ENCODE measurements at places on chromosomes 2 and 18. TPM values are rescaled to one million over a fixed set of nuclear protein-coding genes. Genes with fewer than 3 reads are reported as not detected.

Gene CHRNA1
- total RNA-seq = 1.1 TPM

DNA sequence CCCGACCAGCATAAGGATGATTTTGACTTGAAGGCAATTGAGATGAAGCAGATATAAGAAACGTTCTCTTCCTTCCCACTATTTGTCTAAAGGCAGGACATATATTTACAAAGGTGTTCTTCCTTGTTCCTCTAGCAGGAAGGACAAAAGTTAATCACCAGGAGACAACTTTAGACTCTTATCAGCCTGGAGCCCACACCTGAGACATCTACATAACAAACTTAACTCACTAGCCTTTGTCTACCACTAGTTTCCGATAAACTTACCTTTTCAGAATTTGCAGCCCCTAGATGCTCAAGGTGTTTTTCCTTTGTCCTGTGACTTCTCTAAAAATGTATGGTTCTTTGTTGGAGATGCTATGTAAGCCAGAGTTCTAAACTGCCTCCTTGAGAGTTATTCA, 1047.8 kb upstream of the NXPH2 start:
- no peaks in the 10 kb centered on the region for H3K36me3 ChIP-seq
- no peaks in the 10 kb centered on the region for H3K4me1 ChIP-seq
- H3K4me3 ChIP-seq = no peak overlapping the region
- no peak overlapping the region for H3K27ac ChIP-seq

DNA sequence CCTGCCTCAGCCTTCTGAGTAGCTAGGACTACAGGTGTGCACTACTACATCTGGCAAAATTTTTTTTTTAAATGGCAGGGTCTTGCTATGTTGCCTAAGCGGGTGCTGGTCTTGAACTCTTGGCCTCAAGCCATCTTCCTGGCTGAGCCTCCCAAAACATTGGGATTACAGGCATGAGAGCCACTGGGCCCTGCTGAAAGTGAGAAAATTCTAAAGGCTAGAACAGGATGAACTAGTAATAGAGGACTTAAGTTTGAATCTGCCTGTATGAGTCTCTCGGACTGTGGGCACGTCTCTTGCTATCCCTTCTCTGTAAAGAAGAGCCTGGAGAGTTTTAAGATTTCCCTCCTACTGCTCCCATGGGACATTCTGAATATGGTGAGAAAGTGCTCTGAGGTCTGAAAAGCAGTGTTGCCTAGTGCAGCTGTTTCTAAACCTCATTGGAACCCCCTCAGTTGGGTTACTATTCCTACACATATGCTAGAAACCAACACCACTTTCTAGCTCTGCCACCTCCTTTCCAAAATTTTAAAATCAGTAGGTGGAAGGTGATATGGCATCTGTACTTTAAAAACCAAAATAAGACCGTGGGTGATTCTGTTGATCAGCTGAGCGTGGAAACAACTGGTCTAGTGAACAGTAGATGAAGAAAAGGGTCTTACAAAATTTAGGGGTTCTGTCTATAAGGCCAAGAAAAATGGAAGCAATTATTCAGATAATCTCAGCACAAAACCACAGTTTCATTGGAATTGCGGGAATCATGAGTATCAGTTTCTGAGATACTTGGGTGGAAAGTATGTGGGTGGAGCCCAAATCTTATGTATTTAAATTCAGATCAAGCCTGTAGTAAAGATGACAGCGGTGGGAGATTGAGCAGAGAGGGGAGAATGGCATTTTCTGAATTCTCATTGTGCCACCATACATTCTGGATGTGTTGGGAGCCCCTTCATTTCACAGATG, 259.8 kb upstream of the CXCR4 start:
- no peak overlapping the region for H3K4me3 ChIP-seq
- H3K27ac ChIP-seq = no peak overlapping the region
- DNase-seq = no peak
- H3K36me3 ChIP-seq = no peaks in the 10 kb centered on the region
- H3K27me3 ChIP-seq = no peaks in the 10 kb centered on the region

DNA sequence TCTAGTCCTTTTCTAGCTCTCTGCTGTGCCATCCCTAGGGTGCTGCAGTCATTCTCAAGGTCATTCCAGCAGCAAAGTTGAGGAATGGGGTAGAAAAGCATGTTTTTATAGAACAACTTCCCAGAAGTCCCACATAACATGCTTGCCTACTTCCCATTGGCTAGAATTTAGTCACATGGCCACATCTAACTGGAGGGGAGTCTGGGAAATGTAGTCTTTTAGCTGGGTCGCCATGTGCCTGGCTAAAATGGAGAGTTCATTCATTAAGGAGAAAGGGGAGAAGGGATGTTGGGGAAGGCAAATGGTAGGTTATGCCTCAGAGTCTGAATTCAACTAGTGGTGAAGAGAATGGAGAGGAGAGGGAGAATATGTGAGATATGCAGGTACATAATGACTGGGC, 85.7 kb downstream of the SLC4A3 start:
- no peaks in the 10 kb centered on the region for H3K36me3 ChIP-seq
- H3K4me1 ChIP-seq = peaks cover 12% of the 10 kb centered on the region
- DNase-seq = peak; percentile 76
- H3K27ac ChIP-seq = no peak overlapping the region

GRCh38 chr18:13268158-13269012, 49.8 kb downstream of the LDLRAD4 start:
- no peaks in the 10 kb centered on the region for H3K27me3 ChIP-seq
- H3K4me1 ChIP-seq = peaks cover 41% of the 10 kb centered on the region
- peak; percentile 43 for DNase-seq
- H3K4me3 ChIP-seq = no peak overlapping the region
- peak overlapping the region; percentile 20 for H3K27ac ChIP-seq

- no peaks in the 10 kb centered on the region for H3K27me3 ChIP-seq
- DNase-seq = no peak
- no peak overlapping the region for H3K4me3 ChIP-seq
- H3K4me1 ChIP-seq = no peaks in the 10 kb centered on the region
Measured at GRCh38 chr2:239961662-239962613, 63.2 kb downstream of the NDUFA10 start.

- DNase-seq = peak; percentile 30
- peaks cover 4% of the 10 kb centered on the region for H3K4me1 ChIP-seq
- H3K27ac ChIP-seq = no peak overlapping the region
- no peaks in the 10 kb centered on the region for H3K27me3 ChIP-seq
- H3K4me3 ChIP-seq = no peak overlapping the region
Measured at GRCh38 chr2:18406219-18406618, 154.2 kb downstream of the RDH14 start.

DNA sequence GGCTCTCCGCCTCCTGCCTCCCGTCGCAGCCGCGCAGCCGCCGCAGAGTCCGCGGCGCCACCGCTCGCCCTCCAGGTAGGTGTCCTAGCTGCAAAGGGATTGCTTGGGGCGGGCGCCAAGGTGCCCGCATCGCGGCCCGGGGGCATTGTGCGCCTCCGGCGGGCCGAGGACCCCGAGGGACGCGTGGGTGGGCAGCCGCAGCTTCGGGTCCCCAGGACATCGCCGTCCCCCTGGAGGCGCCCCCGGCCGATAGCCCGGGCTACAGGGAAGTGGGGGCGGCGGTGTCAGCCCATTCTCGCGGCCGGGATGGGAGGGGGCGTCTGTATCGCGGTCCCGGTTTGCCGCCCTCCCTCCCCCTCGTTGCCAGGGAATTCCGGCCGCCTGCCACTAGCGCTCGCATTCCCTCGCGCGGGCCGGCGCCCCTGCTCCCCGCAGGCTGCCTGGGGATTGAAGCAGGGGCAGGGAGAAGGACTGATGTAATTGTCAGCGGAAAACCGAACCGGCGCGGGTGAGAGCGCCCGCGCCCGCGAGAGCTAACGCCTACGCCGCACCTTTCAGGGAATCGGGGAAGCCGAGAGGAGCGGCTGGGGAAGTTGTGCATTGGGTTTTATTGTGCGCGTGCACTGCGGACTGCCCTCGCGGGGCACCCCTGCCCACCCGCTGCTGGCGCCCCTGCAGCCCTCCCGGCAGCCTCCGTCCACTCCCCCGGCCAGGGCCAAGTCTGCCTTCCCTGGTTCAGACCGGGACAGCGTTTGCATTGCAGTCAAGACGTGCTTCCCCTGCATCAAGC, 483 bp downstream of the OSBPL6 start:
- H3K27me3 ChIP-seq = peaks cover 30% of the 10 kb centered on the region
- no peaks in the 10 kb centered on the region for H3K36me3 ChIP-seq
- no peak overlapping the region for H3K27ac ChIP-seq
- peak overlapping the region; percentile 67 for H3K4me3 ChIP-seq

Gene AGXT
- 0.67 TPM for total RNA-seq

DNA sequence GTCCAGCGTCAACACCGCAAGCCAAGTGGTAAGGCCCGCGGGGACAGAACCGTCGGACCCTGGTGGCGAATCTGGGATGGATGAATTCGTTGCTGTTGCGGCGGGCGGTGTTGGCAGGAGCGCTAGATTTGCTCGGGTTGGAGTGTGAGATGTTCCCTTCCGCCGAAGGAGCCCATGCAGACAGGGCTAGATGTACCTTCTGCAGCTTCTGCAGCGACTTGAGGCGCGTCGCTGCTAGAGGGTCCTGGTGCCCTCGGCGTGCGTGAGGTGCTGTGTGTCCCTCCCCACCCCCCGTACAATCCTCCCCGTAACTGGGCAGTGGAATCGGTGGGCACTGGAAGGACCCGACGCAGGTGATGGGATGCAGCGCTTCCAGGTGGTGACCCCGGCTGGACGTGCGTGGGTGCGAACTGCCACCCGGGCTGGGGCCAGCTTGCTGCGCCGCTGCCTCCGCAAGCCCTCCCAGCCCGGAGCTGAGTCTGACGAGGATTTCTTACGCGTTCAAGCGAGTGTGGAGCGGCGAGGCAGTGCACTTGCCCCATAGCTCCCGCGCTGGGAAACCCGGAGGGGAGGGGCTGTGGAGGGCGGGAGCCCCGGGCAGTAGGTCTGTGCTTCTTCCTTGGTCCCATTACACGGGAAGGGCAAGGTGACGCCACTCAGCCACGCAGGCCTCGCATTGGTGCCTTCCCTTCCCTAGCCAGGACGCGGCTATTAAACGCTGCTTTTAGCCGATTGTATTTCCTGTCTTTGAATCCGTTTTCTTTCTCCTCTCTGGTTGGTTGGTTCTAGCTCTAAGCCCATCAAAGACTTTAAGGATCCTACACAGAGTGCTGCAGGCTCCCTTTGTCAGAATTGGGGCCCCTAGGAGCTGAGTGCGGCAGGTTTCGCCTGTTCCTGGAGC, 34.2 kb downstream of the CHRNA1 start:
- no peak overlapping the region for H3K27ac ChIP-seq
- no peaks in the 10 kb centered on the region for H3K4me1 ChIP-seq
- H3K4me3 ChIP-seq = peak overlapping the region; percentile 38
- peak; percentile 39 for DNase-seq

DNA sequence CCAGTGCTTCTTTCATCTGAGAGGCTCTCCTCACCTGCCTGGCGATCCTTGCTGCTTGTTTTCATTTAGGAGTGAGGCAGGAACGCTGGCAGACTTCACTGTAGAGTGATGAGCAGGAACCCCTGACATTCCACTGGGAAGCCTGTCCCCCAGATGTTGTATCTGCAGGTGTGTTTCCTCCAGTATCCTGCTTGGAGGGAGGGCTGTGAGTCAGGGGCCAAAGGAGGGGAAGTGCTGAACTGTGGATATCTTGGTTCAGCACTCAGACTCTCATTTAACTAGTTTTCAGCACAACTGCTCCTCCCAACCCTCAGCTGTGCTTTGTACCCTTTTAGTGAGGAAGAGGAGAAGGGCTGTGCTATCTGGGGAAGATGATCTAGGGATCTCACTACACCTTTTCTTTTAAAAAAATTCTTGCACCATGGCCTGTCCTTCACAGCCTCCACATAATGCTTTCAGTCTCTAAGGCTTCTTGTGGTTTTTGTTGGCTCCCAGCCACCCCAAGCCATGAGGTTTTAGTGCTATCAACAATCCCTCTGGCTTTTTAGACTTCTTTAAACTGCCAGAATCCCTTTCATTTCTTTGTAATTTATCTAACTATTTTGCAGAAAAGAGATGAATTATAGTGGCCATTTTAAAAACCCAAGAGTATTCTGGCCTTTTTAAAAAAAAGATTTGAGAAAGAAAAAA, 11.2 kb downstream of the ANKAR start:
- H3K4me3 ChIP-seq = no peak overlapping the region
- H3K27ac ChIP-seq = no peak overlapping the region
- DNase-seq = no peak

Gene RUFY4
- total RNA-seq = not detected

Gene OSR1
- total RNA-seq = 20.8 TPM

Gene HOXD10
- total RNA-seq = not detected

- H3K36me3 ChIP-seq = no peaks in the 10 kb centered on the region
- DNase-seq = peak; percentile 60
- H3K4me1 ChIP-seq = peaks cover 11% of the 10 kb centered on the region
- peak overlapping the region; percentile 12 for H3K4me3 ChIP-seq
- H3K27ac ChIP-seq = peak overlapping the region; percentile 38
Measured at GRCh38 chr2:49973917-49974368, 819.6 kb upstream of the FSHR start.

DNA sequence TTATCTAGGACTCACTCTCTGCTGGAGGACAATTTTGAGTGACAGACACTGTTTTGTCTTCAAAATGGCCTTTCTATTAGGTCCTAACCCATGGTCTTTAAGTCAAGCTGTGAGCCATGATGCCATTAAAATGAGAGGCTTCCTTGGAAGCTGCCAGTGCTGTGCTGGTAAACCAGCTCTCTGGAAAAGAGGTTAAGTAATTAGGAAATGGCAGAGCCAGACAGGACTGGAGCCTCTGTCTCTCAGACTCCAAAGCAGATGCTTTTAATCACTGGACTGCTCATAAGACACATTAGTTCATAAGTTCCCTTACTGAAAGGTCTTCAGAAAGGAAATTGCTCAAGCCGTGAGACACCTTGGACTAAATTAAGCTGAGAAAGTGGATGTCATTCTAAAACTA, 25.8 kb upstream of the LHCGR start:
- no peaks in the 10 kb centered on the region for H3K36me3 ChIP-seq
- DNase-seq = no peak
- no peaks in the 10 kb centered on the region for H3K27me3 ChIP-seq
- H3K4me1 ChIP-seq = no peaks in the 10 kb centered on the region
- no peak overlapping the region for H3K27ac ChIP-seq
- H3K4me3 ChIP-seq = no peak overlapping the region

All from cardiac muscle cell (in vitro differentiated cells and primary cell).